ENCODE measurements at places on chromosomes 12 and 14. TPM values are rescaled to one million over a fixed set of nuclear protein-coding genes. Genes with fewer than 3 reads are reported as not detected.

The PTPN21 gene
- 4.7 TPM for total RNA-seq

The CCDC196 gene
- not detected for total RNA-seq

The RPS6KA5 gene
- 4.5 TPM for total RNA-seq

The ZC2HC1C gene
- total RNA-seq: 0.24 TPM

The P2RX2 gene
- not detected for total RNA-seq

The TMTC1 gene
- 16.6 TPM for total RNA-seq

The AMDHD1 gene
- not detected for total RNA-seq

The ST8SIA1 gene
- total RNA-seq: 0.85 TPM

The RHEBL1 gene
- 0.24 TPM for total RNA-seq

Data from tracheal epithelial cell (primary cell).